Activated T-cell treated with anti-CD3 and anti-CD28 coated beads for 48 hours (primary cell): ENCODE measurements at places on chromosomes 16 and 17.

DNA sequence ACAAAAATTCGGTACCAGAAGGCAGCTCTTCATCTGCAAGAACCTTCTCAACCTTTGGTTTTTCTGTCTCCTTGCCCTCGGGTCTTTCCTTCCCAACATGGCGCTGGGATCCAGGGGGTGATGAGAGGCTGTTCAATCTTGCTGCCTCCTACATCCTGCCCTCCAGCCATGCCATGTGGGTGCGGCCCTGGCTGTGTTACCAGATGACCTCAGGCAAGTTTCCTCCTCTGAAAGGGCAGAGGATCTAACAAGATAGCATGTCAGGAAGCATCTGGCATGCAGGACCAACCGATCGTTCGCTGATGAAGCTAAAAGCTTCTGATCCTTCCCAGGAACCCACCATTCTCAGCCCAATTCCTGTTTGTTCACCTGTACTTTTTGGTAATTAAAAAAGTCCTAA is 36.8 kb upstream of the BCAR1 start:
- DNase-seq, result no peak

GRCh38 chr16:24347556-24347955 is 91.4 kb downstream of the CACNG3 start:
- DNase-seq, result no peak

DNA sequence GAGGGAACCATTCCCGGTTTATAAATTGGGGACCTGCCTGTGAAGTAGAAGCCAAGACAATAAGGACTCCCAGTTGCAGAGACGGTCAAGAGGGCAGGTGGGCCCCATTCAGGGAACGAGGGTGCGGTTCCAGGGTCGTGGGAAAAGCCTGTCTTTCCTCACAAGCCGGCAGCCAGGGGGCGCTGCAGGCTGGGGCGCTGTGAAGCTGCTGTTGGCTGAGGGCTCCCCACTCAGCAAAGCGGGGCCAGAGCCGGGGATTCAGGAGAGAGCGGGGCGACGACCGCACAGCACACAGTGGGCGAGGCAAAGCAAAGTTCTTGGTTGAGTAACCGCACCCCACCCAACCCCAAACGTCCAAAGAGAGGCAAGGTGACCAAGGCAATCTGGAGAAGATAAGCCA is 24.9 kb downstream of the CDRT15 start:
- DNase-seq, result no peak

DNA sequence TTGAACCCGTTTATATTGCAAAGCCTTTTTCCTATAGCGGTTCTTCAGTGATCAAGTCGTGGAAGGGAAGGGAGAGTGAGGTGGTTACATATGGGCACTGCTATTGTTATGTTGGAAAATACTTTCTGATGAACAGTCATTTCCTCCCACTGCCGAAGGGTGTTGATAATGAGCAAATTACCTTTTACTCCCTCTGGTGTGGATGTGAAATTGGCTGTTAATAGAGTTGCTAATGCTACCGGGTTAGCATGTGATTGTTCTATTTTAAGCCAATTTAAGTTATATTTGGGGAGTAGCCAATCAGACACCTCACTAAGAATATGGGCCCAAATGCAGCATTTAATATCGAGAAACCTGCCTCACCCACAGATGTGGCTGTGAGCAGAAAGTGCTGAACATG is 15.6 kb upstream of the PMFBP1 start:
- DNase-seq, result no peak

DNA sequence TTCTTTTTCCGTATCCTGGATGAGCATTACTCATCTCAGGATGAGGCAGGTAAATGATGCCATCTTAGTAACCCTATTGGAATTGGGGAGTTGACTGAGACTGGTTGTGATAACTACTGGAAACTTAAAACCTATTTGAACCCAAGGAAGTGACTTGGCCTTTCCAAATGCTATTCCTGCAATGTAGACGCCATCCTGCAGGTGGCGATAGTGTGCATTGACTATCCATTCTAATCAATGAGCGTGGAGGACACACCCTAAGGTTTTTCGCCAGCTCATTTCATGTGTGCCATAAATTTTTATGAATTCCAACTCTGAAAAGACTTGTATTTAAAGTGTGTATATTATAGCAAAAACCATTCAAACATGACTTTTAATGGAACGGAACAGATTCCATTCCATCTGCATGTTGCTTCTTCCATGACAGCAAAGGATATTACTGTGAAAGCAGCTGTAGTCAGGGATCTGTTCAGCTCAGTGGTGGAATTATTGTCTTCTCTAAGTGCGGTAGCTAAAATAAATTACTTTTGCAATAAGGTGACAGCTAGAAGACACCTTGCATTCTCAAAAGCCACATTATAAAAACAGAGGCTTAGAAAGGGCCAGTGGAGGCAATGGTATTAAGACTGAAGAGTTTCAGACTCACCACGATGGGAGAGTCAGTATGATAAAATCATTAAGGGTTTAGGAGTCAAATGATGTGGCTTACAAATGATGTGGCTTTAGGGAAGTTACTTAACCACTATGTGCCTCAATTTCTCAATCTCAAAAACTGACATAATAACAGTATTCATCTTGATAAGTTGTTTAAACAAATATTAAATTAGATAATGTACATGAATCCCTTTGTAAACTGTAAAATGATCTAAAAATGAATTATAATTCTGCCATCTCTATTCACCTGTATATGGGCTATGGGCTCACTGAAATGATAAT is 55.5 kb downstream of the SYT17 start:
- DNase-seq, result peak; percentile 35

DNA sequence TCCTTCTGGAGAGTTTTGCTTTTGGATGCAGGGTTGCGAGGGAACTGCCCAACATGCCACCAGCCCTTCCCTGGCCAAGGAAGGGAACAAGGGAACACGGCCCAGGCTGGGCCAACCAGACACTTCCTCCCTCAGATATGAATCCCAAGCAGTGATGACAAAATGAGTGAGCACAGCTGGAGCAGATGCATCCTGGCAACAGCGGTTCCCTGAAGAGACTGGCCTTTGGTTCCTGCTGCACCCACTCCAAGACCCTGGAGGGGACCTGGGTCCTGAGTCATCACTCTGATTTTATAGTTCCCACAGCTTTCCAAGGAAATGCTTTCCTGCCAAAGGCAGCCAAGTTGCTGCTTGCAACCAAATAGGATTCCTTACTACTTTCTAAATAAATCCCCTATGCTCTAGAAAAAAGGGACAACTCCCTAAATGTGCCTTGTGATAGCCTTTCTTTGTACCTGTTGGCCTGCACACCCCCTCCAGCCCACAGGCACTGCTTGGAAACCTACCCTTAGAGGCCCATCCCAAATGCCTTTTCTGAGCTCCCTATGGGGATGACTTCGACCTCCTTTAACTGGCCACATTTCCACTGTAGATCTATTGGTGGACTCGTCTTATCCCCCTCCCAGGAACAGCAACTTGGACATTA is 5.3 kb downstream of the ST3GAL2 start:
- DNase-seq, result no peak

- DNase-seq, result no peak
These were observed 208.3 kb downstream of the C16orf95 start for GRCh38 chr16:87108941-87109340.

DNA sequence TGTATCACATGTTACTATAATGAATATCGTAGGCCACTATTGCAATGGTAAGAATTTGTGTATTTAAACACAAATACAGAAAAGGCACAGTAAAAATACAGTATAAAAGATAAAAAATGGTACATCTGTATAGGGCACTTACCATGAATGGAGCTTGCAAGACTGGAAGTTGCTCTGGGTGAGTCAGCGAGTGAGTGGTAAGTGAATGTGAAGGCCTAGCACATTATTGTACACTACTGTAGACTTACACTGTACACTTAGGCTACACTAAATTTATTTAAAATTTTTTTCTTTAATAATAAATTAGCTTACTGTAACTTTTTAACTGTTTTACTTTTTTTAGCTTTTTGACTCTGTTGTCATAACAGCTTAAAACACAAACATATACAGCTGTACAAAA is 42.5 kb downstream of the AKAP10 start:
- DNase-seq, result no peak

DNA sequence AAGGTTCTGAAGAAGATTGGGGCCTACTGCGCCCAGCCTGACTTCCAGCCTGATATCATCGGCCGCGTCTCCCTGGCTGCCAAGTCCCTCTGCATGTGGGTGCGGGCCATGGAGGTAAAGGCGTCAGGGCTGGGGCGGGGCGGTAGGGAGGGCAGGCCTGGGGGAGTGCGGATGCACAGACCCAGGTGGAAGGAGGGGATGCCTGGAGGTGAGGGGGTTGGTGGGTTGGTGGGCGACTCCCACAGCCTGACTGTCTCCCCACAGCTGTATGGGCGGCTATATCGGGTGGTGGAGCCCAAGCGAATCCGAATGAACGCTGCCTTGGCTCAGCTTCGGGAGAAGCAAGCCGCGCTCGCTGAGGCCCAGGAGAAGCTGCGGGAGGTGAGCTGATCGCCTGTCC is 26.8 kb upstream of the KDM6B start:
- no peak for DNase-seq

DNA sequence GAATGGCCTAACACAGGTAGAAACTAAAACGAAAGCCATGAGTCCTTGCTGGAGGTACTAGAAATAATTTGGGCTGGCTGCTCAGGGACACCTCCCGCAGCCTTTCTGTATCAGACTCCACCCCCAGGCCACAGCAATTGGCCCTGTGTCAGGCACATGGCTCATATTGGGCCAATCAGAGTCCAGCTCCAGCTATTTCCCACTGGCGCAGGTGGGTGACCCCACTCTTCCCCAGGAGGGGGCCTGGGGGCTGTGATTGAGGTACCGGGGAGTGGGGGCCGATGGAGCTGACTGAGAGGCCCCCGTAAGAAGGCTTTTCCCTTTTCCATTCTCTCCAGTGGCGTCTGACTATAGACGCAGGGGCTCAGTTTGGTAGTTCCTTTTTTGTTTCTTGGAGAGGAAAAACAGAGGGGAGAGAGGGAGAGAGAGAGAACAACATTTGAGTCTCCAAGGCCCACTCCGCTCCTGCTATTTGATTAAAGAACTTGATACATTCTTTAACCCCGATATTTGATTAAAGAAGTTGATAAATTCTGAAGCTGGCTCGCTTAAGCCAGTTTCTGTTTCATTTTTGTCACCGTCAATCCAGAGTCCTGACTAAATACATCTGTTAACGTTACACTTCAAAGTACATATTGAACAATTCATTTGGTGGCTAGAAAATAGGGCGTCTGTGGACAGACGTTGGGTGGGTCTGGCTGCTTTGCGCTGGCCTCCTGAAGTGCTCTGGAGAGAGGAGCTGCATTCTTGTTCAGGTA is 26.3 kb downstream of the FOXL1 start:
- no peak for DNase-seq

DNA sequence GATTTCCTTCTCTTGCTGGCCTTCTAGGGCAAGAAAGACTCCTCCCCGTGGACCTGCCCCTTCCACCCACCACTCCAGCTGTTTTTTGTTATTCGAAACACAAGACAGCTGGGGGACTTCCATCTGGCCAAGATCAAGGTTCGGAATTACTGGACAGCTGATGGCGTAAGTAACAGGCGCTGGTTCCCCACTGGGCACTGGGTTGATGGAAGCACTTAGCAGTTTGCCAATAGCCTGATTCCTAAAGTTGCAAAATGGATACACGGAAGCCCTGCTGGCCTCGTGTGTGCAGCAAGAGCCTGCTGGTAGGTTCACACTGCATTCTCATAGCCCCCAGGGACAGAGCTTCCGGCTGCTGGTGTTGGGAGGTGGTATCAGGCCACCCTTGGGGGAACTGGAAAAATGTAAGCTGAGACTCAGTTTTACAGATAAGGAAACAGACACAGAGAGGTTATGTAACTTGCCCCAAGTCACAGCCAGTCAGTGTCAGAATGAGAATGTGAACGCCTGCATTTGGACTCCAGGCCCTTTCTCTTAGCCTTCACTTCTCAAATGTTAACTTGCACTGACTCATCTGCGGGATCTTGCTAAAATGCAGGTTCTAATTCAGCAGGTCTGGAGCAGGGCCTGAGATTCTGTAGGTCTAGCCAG is 171.7 kb downstream of the KATNIP start:
- no peak for DNase-seq

- DNase-seq, result no peak
These were observed 12.2 kb downstream of the PIK3R5 start for GRCh38 chr17:8953156-8953885.

DNA sequence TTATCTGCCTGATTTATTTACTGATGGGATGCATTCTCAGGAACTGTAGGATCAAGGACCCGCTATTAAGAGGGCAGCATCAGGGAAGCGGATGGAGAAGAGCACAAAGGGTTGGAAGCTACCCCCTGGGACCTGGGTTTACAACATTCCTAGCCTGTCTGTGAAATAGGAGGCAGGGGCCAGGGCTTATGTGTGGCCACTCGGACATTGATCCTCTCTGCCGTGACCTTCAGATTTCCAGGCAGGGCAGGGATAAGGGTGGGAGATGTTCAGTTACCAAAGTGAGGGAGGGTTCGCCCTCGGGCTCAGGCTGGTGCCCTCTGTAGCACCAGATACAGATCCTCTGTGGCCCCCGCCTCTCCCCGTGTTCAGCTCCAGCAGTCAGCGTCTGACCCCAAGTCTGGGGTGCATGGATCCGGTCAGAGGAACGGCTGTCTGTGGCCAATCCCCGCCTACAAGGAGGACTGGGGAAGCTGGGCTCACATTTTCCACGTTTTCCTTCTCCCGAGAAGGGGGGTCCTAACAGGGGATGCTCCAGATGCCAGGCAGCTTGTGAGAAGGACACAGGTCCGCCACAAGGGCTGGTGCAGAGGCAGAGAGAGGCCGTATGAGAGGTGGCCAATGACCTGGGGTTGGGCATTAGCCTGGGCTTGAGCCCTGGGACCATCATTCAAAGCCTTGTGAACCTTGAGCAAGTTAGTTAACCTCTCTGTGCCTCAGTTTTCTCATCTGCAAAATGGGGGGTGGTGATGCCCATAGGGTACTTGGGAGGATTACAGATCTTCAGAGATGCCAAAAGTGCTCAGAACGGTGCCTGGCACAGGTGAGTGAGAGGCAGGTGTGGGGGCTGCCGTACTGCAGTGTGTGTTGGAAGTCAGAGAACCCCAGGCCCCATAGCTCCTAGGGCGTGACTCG is 48.3 kb downstream of the ATP2C2 start:
- DNase-seq, result no peak

GRCh38 chr17:5035315-5035714 is at the start of gene SLC52A1:
Gene SLC52A1 (minus strand): TSS chr17:5035426. CDS start chr17:5034606, 820 bp downstream.
- DNase-seq, result no peak

GRCh38 chr17:76867578-76868175 is 527 bp upstream of the MGAT5B start:
- no peak for DNase-seq

DNA sequence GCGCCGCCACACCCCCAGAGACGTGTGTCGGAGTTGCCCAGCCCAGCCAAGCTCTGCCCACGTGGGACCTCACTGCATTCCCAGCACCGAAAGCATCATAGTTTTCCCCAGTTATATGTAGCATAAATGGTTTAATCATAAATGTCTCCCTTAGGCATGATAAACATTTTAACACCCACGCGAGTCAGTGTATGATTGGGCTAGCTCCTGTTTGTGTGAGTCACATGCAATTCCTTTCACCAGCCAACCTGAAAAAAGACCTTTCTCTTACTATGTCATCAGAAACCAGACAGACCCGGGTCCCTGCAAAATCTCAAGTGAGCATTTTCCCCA is 9.2 kb downstream of the TAF1C start:
- DNase-seq, result no peak

GRCh38 chr17:82121660-82122629 is 23.9 kb upstream of the FASN start:
- DNase-seq, result no peak
